ENCODE measurements at places on chromosomes 3 and 15.

DNA sequence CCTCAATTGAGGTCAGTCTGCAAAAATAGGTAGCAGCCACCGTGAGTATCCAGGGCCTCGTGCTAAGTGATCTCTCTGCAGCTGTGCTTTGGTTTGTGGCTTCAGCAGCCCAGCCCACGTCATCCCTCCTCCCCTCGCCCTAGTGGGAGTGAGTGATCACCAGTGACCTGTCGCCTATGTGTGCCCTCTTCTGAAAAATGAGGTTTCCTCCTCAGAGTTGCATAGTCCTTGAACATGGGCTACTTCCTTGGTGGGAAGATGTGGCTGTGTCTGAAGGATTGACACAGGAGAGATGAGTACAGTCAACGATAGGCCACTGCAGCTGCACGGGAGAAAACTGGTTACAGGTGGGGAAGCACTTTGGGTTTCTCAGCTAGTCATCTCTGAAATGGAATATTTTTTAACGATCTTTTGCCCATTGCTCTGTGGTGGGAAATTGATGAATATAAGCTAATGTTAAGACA lies 144.8 kb upstream of the BHLHE40 start:
- H3K27me3 ChIP-seq: no peaks in the 10 kb centered on the region
- no peak for DNase-seq
- H3K27ac ChIP-seq: no peak overlapping the region
- H3K4me3 ChIP-seq: no peak overlapping the region
- no peaks in the 10 kb centered on the region for H3K36me3 ChIP-seq

DNA sequence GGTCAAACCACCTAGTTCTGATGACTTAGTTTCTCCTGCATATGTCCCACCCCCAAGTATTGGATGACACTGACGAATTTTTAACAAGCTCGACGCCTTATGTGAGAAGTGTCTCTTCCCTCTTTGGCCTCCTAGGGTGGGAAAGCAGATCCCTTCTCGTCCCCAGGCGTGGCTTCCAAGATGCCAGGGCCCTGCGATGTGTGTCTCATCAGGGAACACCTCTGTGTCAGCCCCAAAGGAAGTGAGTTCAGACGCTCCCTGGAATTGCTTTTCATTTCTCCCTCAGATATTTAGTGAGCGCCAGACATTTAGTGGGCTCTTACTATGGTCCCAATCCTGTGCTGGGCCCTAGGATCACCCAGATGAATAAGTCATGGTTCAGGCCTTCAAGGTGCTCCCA lies 212.7 kb upstream of the NR2E3 start:
- H3K36me3 ChIP-seq: no peaks in the 10 kb centered on the region
- H3K4me1 ChIP-seq: peaks cover 11% of the 10 kb centered on the region
- no peak overlapping the region for H3K4me3 ChIP-seq
- DNase-seq: no peak

- H3K4me3 ChIP-seq: no peak overlapping the region
- H3K27ac ChIP-seq: no peak overlapping the region
- no peaks in the 10 kb centered on the region for H3K36me3 ChIP-seq
- H3K4me1 ChIP-seq: no peaks in the 10 kb centered on the region
- DNase-seq: no peak
Measured at GRCh38 chr15:26660241-26660640, 112.6 kb downstream of the GABRB3 start.

DNA sequence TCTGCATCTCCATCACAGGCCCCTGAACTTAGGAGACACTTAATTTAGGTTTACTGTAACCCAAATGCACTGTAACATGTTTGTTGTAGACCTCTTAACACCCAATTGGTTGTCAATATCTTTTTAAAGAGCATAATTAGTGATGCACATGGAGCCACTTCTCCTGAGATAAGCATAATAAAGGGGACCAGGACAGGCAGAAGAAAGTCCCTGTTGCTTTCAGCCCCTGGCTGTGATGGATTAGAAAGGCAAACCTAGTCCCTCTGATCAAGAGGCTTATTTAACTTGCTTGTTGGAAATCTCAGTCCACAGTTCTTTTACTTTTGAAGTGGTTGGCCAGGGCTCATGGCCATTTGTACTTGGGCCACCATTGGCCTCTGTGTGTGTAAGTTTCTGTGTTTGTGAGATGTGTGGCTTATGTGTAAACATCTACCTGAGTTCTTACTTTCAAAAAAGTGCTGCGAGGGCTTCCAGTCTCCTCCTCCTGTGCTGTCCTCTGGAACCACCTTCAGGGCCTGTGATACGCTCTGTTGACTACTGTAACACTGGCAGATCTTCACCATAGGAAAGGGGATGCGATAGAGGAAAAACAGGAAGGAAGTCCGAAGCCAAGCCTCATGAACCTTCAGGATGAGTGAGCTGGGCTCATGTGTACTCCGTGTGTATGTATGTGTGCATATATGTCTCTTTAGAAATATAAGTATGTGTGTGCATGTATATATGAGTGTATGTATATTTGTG lies 136.2 kb downstream of the EPHB1 start:
- no peak overlapping the region for H3K27ac ChIP-seq
- H3K36me3 ChIP-seq: no peaks in the 10 kb centered on the region
- no peak for DNase-seq
- peaks cover 2% of the 10 kb centered on the region for H3K4me1 ChIP-seq

GRCh38 chr3:42786212-42786611 lies 13.2 kb upstream of the CCDC13 start:
- no peak overlapping the region for H3K27ac ChIP-seq
- H3K4me1 ChIP-seq: no peaks in the 10 kb centered on the region
- no peak for DNase-seq
- no peaks in the 10 kb centered on the region for H3K27me3 ChIP-seq
- peaks cover 4% of the 10 kb centered on the region for H3K36me3 ChIP-seq

DNA sequence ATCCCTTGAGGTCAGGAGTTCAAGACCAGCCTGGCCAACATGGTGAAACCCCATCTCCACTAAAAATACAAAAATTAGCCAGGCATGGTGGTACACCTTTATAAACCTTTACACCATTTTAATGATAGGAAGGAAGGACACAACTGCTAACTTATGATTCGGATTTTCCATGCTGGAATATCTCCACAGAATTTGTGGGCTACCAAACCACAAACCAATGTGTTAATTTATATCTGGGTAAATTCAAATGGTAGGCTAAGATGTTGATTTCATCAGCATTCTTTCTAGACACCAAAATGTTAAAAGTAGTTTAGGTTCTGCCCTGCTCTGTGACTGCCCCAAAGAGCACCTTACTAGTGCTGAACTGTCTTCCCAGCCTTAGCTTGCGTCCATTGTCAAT lies 72.8 kb downstream of the POLQ start:
- DNase-seq: no peak
- H3K27ac ChIP-seq: no peak overlapping the region
- no peaks in the 10 kb centered on the region for H3K4me1 ChIP-seq
- peaks cover 5% of the 10 kb centered on the region for H3K36me3 ChIP-seq
- no peaks in the 10 kb centered on the region for H3K27me3 ChIP-seq

DNA sequence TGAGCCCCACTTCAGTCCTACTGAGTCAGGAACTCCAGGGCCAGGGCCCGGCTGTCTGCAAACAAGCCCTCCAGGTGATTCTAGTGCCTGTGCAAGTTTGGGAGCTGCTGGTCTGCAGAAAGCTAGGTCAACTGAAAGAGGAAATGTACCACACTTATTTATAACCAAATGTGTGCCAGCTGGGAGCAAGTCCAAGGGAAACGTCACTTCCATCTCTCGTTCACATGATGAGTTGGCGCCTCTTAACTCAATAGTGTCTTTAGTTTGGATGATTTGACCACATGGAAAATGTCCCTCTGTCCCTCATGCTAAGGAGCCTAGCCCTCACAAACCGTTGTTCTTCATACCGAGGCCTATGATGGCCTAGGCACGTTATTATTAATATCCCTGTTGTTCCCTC lies 43.2 kb downstream of the GOLGA8S start:
- peaks cover 2% of the 10 kb centered on the region for H3K27me3 ChIP-seq
- no peak overlapping the region for H3K4me3 ChIP-seq
- H3K4me1 ChIP-seq: no peaks in the 10 kb centered on the region
- DNase-seq: no peak

DNA sequence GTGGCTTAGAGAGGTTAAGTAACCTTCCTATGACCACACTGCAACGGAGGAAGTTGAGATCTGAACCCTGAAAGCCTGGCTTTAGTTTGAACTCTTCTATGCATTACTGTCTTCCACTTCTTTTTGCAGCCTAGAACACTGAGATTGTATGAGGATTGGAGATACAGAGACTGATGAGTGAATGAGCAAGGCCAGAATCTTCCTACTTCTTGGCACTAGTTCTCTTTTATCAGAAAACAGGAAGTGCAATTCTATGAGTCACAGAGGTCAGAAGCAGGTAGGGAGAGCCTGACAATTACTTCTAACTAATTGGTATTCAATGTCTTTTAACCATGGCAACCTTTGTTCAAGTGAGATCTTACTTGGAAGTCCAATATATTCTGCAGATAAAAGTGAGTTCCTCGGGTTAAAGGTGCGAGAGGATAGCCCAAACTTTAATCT lies 219.0 kb downstream of the SHQ1 start:
- no peak for DNase-seq
- H3K27ac ChIP-seq: no peak overlapping the region
- no peaks in the 10 kb centered on the region for H3K36me3 ChIP-seq
- H3K4me3 ChIP-seq: no peak overlapping the region
- no peaks in the 10 kb centered on the region for H3K27me3 ChIP-seq
- H3K4me1 ChIP-seq: peaks cover 6% of the 10 kb centered on the region

GRCh38 chr15:84868037-84868880 lies 16.2 kb upstream of the SLC28A1 start:
- no peak for DNase-seq
- peaks cover 5% of the 10 kb centered on the region for H3K27me3 ChIP-seq
- H3K4me3 ChIP-seq: no peak overlapping the region
- H3K4me1 ChIP-seq: peaks cover 5% of the 10 kb centered on the region
- H3K36me3 ChIP-seq: no peaks in the 10 kb centered on the region

- DNase-seq: no peak
- no peak overlapping the region for H3K4me3 ChIP-seq
- no peak overlapping the region for H3K27ac ChIP-seq
- H3K27me3 ChIP-seq: peaks cover 30% of the 10 kb centered on the region
- H3K4me1 ChIP-seq: peaks cover 3% of the 10 kb centered on the region
Measured at GRCh38 chr15:79078763-79079410, 11.7 kb downstream of the RASGRF1 start.

DNA sequence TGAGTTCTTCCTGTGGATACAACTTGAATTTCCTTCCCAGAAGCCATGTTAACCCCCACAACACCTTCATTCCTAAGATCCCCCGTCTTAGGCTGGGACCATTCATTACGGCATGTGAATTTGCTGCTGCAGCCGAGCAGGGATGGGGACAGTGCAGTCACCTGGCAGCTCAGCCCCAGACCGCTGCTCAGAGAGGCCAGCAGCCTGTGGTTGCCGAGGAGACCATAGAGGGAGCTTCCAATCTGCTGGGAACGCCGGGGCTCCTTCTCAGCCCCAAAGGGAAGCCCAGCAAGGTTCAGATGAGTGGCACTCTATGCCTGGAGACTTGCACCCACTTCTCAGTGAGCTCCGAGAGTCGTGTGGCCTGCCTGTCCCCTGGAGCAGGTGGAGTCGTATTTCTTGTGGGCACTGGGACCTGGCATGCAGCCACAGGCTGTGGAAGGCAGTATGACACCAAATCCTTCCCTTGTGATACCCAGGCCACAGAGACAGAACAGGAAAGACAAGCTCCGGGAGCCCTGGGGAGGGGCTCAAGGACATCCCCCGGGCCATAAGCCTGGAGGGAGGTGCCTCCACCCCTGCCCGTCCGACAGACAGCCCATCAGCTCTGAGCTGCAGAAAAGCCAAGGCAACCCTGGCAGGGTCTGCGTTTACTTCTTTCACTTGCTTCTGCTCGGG lies 167.3 kb downstream of the FAM43A start:
- no peaks in the 10 kb centered on the region for H3K36me3 ChIP-seq
- H3K27ac ChIP-seq: no peak overlapping the region
- no peak for DNase-seq
- H3K4me1 ChIP-seq: no peaks in the 10 kb centered on the region
- H3K4me3 ChIP-seq: no peak overlapping the region

GRCh38 chr3:139346771-139347170 lies 3.0 kb downstream of the MRPS22 start:
- H3K4me1 ChIP-seq: peaks cover 10% of the 10 kb centered on the region
- peaks cover 10% of the 10 kb centered on the region for H3K36me3 ChIP-seq
- no peak for DNase-seq

- H3K36me3 ChIP-seq: no peaks in the 10 kb centered on the region
- no peak overlapping the region for H3K27ac ChIP-seq
- H3K4me1 ChIP-seq: peaks cover 10% of the 10 kb centered on the region
- no peak for DNase-seq
Measured at GRCh38 chr15:25676070-25676469, 187.1 kb downstream of the ATP10A start.

All from neuronal stem cell (in vitro differentiated cells).